ENCODE measurements at places on chromosomes 3 and 15. TPM values are rescaled to one million over a fixed set of nuclear protein-coding genes. Genes with fewer than 3 reads are reported as not detected.

- DNase-seq, result no peak
Observed at GRCh38 chr3:100104817-100105413, 9.4 kb downstream of the FILIP1L start.

DNA sequence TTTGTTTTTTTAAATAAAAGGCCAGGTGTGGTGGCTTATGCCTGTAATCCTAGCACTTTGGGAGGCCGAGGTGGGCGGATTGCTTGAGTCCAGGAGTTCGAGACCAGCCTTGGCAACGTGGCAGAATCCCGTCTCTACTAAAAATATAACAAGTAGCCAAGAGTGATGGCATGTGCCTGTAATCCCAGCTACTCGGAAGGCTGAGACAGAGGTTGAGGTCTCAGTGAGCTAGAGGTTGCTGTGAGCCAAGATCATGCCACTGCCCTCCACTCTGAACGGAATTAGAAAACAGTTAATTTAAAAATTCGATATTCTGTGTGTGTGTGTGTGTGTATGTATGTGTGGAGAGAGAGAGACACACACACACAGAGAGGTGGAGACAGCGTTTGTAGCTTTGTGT is 58.8 kb downstream of the TCF12 start:
- no peak for DNase-seq

DNA sequence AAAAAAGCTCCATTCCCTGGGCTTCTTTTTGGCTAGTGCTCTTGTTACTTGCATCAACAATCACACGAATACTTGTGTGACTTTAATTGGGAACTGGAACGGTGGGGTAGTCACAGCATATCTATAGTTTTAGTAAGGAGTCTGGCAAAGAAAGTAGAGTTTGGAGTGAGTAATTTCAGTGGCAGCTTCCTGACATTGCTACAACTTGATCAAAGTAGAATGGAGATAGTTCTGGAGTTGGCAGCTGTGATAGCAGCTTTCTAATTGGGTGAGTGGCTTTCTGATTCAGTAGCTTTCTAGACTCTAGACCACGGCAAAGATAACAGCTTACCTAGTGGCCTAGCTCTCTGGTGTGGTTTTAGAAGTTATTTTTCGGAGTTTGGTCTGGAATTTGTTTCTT is 475.0 kb downstream of the TUSC7 start:
- peak; percentile 45 for DNase-seq

DNA sequence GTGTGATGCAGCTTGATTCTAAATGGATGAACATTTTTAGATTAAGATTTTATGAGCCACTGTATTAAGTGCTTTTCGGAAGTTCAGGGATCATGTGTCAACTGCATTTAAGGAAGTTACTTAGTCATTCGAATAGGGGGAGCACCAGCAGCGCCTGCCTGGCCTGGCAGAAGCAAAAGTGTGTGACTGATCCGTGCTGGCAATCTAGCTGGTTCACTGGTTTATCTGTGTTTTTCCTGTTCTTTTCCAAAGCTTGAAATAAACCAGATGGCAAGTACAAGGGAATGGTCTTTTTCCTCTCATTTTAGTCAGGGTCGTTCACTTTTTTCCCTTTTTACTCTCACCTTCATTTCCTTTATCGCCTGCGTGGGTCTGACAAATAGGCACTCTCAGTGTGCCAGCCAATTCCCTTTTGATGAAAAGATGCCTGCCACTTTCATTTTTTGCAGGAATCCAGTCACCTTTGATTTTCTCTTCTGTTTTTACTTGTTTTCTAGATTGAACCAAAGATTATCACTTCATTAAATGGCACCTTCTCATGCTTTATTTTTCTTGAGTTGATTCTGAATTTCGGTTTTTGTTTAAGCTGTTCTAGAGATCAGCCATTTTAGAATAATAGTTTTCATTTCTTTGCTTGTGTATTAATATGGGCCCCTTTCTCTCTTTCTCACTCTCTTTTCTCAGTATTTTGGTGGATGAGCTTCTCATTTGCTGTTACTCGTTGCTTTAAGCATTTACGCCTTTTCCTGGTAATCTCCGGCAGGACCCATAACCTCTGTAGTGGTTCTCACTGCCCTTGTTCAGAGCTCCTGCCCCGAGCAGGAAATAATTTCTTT is 2.8 kb downstream of the ABHD2 start:
- DNase-seq, result peak; percentile 77

DNA sequence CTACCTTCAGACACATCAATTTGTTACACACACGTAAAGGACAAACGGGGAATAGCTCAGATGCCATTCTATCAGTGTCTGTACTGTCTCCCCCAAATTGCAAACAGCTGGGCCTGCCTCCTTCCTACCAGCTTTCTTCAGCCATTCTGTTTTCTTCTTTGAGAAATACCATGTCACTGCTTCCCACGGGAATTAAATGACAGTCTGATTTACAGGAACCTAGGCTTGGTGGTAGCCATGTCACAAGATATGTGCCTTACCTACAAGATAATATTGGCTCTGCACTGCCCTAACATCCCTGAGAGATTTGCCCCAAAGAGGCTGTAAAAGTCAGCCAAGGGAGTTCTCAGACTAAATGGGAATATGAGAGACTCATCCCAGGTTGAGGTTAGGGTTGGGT is 308.3 kb downstream of the LRTM1 start:
- DNase-seq, result no peak

DNA sequence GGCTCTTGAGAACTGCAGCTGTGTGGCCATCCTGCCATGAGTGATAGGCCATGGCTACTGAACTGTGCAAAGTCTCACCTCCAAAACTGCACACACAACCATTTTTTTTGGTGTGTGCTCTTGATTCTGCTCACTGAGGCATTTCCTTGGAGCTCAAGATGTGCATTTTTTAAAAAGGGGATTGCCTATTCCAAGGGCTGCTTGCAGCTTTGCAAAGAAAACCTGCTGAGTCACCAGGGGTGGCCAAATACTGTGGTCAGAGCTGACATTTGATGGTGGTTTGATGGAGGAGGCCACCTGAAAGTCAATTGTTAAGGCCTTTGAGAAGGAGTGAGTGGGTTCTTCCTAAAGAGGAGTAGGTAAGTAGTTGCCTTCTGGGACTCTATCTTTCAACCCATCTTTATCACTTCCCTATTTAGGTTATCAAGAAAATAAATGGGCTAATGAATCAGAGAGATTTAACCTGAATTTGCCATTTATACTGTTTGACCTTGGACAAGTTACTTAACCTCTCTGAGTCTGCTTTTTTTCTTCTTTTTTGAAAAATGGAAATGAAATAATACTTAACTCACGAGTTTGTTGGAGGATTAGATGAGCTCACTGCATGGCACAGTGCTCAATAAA is 87.9 kb downstream of the CHST2 start:
- peak; percentile 98 for DNase-seq

DNA sequence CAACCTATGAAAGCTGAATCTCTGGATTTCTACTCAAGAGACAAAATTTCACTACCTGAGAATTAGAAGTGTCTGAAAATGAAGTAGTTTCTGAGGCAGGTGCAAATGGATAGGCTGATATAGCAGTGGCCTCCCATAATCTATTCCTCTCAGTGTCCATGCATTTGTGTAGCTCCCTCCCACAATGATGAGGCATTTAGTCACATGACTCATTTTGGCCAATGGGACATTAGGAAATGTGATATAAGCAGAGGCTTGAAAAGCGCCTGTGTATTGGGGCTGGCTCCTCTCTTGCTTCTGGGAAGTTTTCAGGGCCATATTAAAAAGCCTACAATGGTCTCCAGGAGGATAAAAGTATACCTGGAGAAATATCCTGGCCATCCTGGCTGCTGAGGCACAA is 79.7 kb upstream of the MRPL3 start:
- DNase-seq, result no peak

RAB27A gene
- 6.9 TPM for total RNA-seq

ACY1 gene
- 53.1 TPM for total RNA-seq

C2CD4A gene
- under 0.01 TPM for total RNA-seq
